ENCODE measurements at places on chromosomes 7 and 10.

- DNase-seq = no peak
These were observed 166.7 kb upstream of the BET1 start for GRCh38 chr7:94170836-94171235.

GRCh38 chr7:30465811-30466180 lies 12.8 kb downstream of the NOD1 start:
- no peak for DNase-seq

DNA sequence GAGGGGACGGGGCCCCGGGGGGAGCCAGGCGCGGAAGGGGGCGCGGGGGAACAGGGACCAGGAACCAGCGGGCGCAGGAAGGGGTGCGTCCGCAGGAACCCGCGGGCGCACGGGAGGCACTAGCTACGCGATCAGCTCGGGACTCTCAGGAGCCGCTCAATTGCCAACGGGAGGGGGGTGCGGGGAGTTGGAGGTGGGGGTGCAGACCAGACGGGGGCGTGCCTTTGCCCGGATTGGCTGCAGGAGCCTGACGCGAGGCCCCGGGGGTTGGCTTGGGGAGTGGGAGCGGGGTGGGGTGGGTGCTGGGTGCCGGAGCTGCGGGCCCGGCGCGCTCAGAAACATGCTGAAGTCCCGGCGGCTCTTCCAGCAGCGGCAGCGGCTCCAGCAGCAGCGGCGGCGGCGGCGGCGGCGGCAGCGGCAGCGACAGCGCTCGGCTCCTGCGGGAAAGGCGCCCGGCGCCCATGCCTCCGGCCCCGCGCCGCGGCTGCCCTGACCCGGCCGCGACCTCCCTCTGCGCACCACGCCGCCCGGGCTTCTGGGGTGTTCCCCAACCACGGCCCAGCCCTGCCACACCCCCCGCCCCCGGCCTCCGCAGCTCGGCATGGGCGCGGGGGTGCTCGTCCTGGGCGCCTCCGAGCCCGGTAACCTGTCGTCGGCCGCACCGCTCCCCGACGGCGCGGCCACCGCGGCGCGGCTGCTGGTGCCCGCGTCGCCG lies at the start of gene ADRB1:
Gene ADRB1 (plus strand): TSS at position 335 of the 715 bp plus-strand sequence. CDS start 267 bp downstream, at position 602.
- no peak for DNase-seq

- DNase-seq = no peak
These were observed 27.3 kb upstream of the IFRD1 start for GRCh38 chr7:112422842-112423496.

DNA sequence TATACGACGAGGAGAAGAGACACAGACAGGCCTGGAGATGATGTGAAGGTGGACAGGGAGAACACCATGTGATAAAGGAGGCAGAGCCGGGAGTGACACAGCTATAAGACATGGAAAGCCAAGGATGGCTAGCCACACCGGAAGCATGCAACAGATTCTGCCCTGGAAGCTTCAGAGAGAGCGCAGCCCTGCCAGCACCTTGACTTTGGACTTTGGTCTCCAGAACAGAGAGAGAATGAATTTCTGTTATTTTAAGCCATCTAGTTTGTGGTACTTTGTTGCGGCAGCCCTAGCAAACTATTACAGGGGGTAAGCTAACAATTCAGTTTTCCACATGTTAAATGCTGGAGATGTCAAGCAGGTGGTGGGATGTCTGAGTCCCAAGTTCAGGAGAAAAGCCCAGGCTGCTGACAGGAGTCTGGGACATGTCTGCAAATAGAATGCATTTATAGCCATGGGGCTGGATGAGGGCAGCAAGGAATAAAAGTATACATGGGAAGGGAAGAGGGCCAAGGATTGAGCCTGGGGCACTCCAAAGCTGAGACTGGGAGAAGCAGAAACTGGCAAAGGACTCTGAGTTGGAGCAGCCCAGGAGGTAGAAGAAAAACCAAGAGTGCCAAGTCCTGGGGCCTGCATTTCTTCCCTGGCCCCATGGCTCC lies 65.1 kb downstream of the ATXN7L1 start:
- no peak for DNase-seq
